ENCODE measurements at places on chromosomes 12 and 14.

GRCh38 chr12:28759333-28759732, 389.7 kb upstream of the FAR2 start:
- DNase-seq = no peak

GRCh38 chr12:7609495-7609894, 56.2 kb downstream of the APOBEC1 start:
- no peak for DNase-seq

- DNase-seq = no peak
These were observed 151.0 kb downstream of the TPH2 start for GRCh38 chr12:72089678-72090077.

DNA sequence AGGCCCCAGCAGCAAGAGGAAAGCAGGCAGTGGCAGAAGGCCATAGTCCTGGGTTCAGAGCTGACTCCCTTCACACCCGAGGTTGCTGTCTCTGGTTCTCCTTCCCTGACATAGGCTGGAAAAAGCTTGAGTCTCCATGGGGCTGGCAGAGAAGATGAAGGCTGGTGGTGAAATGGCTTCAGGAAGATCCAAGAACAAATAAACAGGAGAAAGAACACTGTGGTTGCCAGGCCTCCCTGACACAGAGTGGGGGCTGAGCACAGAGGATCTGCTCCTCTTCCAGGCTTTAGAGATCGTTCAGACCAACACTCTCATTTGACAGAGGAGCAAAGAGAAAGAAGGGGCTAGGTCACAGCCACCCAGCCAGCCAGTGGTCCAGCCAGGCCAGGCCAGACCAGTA, 14.3 kb downstream of the HDAC7 start:
- DNase-seq = no peak

DNA sequence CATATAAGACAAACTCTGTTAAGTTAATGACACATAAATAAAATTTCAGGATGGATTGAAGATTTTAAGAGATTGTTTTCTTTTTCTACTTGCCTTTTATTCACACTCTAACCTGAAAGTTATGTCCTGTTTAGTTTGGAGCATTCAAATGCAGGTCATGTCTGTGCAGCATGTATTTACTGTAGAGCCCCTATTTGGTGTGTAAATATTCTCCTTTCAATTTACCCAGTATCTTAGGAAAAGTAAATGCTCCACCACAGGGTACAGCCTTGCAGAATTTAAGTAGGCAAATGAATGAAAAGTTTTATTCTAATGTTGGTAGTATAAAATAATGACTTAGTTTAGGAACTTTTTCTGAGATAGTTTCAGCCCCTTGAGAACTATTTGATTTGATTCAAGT, 6.2 kb upstream of the DCN start:
- no peak for DNase-seq

GRCh38 chr14:40188006-40188405, 755.8 kb upstream of the FBXO33 start:
- no peak for DNase-seq

DNA sequence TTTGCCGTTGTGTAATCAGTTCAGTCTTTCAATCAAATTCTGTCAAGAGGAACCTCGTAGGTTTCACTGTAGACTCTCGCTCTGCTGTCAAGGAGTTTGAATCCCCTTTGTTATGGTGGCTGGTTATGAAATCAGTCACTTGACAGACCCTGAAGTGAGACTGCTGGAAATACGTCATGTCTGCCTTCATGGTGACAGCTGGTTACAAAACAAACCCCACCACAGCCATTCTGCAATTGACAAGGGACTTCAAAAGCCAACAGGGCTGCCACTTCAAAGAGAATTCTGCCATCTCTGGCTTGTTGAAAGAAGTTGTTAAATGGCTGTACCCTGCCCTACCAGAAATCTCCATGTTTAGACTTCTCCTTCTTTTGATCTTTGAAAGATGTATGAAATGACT, 286.9 kb downstream of the ERC1 start:
- DNase-seq = peak; percentile 28

GRCh38 chr14:70881549-70882177, 25.6 kb upstream of the PCNX1 start:
- no peak for DNase-seq

DNA sequence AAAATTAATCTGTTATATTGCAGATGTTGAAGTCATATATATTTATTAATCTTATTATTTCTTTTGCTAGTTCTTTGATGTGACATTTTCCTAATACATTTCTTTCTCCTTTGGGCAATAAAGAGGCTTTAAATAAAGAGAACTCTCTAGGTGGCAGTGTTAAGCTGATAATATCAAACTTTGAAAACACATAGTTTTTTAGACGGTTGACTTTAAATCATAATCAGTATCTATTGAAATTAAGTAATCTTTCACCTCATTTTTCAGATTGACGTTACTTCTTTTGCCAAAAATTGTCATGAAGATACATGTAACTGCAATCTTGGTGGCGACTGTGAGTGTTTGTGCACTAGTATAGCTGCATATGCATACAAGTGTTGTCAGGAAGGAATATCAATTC, 130.8 kb upstream of the PTPRQ start:
- DNase-seq = no peak

DNA sequence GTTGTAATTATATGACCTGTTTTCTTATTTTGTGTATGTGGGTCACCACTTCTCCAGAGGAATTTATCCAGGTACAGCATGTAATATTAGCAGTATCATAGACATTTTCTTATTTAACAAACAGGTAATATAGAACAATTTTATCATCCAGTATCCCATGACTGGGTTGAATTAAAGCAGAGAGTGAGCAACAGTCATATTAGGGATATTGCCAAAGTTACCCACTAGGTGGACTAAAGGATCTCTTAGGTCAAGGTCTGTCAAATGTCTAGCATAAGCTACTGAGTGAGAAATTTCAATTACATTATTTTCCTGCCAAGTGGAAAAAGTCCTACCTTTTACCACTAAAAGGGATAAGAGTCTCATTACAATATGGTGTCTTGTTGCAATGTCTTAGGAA, 62.1 kb upstream of the TRIM9 start:
- no peak for DNase-seq
